ENCODE measurements at places on chromosomes 7 and 10.

GRCh38 chr10:132539431-132539839 is 1.8 kb downstream of the INPP5A start:
- DNase-seq = no peak

GRCh38 chr7:81664304-81664703 is 105.5 kb downstream of the HGF start:
- no peak for DNase-seq

DNA sequence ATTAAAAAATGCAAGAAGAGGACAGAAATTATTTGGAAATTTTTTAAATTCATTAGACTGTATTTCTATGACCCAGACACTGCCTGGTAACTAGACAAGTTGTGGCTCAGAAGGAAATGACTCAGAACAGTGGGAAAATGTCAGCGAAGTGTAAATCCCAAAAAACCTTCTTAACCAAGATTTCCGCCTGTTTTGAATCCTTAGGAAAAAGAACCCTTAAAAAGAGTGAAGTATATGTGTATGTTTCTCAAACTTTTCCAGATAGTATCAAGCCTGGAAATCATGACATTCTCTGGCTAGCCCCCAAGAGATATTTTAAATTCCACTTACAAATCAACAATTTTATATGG is 42.7 kb upstream of the PLXNA4 start:
- no peak for DNase-seq

DNA sequence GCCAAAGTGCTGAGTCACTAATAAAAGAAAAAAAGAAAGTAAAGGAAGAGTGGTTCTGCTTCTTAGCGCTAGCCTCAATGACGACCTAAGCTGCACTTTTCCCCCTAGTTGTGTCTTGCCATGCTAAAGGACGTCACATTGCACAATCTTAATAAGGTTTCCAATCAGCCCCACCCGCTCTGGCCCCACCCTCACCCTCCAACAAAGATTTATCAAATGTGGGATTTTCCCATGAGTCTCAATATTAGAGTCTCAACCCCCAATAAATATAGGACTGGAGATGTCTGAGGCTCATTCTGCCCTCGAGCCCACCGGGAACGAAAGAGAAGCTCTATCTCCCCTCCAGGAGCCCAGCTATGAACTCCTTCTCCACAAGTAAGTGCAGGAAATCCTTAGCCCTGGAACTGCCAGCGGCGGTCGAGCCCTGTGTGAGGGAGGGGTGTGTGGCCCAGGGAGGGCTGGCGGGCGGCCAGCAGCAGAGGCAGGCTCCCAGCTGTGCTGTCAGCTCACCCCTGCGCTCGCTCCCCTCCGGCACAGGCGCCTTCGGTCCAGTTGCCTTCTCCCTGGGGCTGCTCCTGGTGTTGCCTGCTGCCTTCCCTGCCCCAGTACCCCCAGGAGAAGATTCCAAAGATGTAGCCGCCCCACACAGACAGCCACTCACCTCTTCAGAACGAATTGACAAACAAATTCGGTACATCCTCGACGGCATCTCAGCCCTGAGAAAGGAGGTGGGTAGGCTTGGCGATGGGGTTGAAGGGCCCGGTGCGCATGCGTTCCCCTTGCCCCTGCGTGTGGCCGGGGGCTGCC is at the start of gene IL6:
Gene IL6, plus strand, starts transcription at position 294 of the 807 bp plus-strand sequence. Its CDS starts 63 bp downstream, at position 357.
- DNase-seq = no peak

GRCh38 chr10:123458933-123459332 is 207.2 kb upstream of the GPR26 start:
- DNase-seq = no peak

GRCh38 chr10:45368181-45368580 is 5.8 kb upstream of the ALOX5 start:
- DNase-seq = no peak

- no peak for DNase-seq
Observed at GRCh38 chr10:113859261-113859660, 4.8 kb downstream of the NHLRC2 start.

GRCh38 chr7:146455091-146455655 is 338.6 kb downstream of the CNTNAP2 start:
- DNase-seq = no peak

DNA sequence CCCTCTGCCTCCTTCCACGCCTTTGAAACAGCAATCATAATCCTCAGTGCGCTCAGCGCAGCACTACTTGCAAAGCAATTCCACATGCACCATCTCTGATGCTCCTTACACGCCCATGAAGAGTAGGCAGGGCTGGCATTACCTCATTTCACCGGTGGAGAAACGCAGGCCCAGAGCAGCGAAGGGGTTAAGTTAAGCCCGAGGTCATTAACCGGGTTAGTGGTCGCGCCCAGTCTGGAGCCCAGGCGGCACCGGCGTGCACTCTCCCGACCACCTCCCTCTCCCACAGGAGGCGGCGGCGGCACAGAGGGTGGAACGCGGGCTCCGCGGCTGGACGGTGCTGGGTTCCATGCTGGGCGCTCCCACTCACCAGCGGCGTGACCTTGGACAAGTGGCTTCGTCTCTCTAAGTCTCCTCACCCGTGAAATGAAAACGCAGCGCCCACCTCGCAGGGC is 515 bp downstream of the FASTK start:
- DNase-seq = no peak

DNA sequence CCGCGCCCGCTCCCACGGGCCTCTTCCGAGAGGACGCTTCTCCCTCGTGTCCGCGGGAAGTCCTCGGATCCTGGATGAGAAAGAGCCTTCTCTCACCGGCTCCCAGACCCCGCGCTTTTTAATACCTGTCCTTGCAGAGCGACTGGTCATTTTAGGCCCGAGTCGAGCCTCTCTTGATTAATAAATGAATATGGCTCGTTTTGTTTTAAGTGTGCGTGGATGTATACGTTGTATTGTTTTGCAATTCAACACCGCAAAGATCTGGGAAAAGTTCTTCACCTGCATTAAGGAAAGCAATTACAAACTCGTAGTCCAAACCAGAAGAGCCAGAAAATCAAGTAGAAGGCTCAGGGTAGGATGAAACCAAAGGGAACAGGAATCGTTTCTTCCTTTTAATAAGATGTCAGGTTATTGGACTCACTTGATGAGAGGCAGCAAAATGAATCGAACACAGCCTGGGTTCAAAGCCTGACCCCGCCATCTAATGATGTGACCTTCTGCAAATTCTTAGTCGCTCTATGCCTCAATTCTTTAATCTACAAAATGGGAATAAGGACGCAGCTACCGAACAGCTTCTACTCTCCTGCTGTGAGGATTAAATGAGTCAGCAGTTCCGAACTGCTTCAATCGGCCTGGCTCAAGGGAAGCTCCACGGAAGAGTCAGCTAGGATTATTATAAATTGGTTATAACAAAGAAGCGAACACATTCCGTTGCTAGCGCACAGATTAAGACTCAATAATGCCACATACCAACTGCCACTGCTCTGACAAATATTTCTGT is 277.8 kb upstream of the NEBL start:
- DNase-seq = no peak

DNA sequence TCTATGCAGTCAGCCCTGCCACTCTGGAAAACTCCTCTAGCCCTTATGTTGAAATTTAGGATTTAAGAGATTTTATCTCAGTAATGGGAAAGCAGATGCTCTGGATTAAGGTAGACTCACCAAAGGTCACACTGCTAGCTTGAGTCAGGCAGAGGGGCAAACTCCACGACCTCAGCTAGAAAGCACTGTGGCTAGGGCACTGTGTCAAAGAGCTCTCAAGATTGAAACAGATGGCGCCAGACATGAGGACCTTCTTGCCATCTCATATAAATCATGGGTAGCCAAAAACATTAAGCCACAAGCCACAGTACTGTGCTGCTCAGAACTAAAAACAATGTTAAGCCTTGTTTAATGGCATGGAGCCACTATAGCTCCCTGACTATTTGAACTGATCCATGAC is 188.7 kb downstream of the DNAJC1 start:
- no peak for DNase-seq

- no peak for DNase-seq
Observed at GRCh38 chr10:100792574-100792973, 47.2 kb downstream of the PAX2 start.

GRCh38 chr7:131354390-131354789 is 26.7 kb downstream of the MKLN1 start:
- no peak for DNase-seq

- DNase-seq = no peak
Observed at GRCh38 chr10:13450069-13450468, 78.7 kb downstream of the BEND7 start.

- DNase-seq = no peak
Observed at GRCh38 chr7:144519925-144520324, 116.4 kb upstream of the NOBOX start.

- no peak for DNase-seq
Observed at GRCh38 chr7:34165927-34166550, 260.7 kb downstream of the BMPER start.

GRCh38 chr10:61757525-61758397 is 95.0 kb downstream of the CABCOCO1 start:
- no peak for DNase-seq

- no peak for DNase-seq
Observed at GRCh38 chr10:102919246-102919959, 1.3 kb downstream of the CNNM2 start.

DNA sequence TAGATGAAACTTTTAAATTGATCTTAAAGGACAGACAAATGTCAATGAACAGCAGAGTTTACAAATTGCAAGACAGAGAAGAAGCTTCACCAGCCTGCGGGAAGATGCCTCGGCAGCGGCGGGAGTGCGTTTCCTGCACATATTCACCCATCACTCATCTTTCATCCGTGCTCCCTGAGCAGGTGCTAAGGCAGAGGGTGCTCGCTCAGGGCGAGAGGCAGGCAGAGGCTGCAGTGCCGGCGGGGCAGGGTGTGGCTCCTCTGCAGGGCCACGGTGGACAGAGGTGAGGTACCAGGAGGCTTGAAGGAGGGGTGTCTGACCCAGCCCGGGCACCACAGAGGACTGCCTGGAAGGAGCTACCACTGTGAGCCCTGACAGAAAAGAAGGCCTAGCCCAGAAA is 155.2 kb upstream of the PPP2R2D start:
- no peak for DNase-seq

DNA sequence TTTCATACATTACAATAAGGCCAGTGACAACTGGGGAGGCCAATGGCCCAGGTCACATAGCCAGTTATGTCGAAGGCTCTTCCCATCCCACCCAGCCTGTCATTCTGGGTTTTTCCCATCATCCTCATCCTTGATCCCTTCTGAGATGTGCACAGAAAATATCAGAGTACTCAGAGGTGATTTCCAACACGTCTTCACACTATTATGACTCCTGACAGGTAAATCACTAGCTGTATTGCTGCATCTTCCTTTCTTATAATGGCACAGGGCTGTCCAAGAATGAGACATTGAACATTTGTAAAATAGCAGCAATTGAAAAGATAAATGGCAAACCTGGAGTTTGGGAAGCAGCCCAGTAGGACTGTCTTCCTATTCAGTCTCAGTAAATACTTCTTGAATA is 159.9 kb downstream of the PLXNA4 start:
- DNase-seq = no peak

DNA sequence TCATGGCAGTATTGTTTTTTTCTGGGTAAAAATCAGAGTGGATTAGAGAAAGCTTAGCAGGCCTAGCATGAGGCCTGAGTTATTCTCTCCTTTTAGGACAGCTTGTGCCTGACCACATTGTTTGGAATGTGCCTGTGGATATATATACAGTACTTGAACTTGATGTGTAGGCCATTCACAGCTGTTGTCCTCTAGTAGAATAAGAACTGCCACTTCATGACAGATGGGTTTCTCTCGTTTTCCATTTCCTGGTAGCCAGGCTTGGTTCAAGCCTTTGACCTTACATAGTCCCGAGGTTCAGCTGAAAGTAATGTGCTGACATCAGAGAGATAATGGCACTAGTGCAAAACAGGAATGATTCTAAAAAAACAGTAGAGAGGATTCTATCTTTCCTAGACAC is 473.9 kb downstream of the AUTS2 start:
- DNase-seq = no peak

DNA sequence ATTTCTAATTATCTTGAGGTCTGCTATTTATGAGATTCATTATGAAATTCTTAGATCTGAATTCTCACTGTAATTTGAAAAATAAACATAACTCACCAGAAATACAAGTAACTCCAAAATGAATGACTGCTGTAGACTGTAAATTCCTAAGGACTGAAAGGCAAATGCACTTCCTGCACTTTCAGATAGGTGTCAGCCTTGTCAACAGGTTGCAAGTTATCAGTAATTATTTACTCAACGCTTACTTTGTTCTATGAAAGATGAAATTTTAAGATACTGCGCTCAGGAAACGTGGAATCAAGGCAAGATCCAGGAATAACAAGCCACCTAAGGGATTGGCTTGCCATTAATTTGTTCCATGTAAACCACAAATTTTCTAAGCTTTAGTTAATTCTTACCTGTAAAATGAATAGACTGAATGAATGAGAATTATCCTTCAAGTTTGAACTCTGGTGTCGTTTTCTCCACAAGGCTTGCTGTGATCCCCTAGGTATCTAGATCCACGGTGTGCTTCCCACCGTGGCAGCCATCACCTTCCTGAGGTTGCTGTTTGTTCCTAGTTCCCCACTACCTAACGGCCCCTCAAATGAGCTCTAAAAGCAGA is 12.6 kb downstream of the DHX32 start:
- DNase-seq = no peak

GRCh38 chr7:120547605-120548004 is 274.6 kb downstream of the KCND2 start:
- no peak for DNase-seq

- no peak for DNase-seq
Observed at GRCh38 chr10:129800796-129801340, 163.2 kb downstream of the EBF3 start.

GRCh38 chr10:112835944-112836451 is 114.0 kb upstream of the TCF7L2 start:
- no peak for DNase-seq

- no peak for DNase-seq
Observed at GRCh38 chr10:63313066-63313717, 152.6 kb downstream of the JMJD1C start.

DNA sequence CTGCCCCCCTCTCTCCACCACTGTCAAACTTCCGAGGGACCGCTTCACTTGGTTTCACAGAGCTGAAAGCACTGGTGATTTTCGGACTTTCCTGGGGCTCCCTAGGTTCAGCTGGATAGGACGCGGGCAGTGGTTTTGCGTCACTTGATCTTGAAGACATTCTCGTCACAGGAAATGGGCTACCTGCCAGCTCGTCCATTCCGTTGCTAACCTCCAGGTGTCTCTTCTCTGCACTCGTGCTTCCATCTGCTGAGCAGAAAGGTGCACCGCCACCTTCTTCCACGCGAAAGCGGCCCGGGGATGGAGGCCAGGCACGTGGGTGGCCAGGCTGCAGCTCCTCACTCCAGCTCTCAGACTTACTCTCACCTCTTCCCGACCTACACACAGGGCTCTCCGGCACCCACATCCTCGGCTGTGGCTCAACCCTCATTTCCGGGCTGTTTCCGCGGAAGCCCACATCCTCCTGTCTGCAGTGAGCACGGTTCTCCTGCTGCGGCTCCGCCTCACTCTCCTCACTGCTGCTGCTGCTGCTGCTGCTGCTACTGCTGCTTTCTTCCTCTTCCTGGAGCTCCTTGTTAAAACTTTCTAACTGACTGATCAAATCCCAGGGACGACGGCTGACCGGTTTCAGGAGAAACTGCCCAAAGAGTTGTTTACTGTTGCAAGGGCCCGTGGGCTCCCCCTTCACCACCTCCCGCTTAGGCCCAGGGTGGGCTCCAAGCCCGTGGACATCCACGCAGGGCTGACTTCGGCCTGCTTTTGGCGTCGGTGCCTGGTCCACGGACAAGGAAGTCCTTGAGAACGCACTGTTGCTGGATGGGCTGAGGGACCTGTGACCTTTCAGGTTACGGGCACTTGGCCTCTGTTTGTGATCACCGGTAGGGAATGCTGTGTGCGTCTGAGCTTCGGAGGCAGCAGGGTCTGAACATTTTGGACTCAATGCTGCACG is 32.1 kb downstream of the JCAD start:
- DNase-seq = peak; percentile 69

All from stimulated activated CD8-positive, alpha-beta memory T cell treated with anti-CD3 and anti-CD28 coated beads, Interleukin-12 subunit alpha, Interleukin-12 subunit beta, amount 100 ng/mL, for 4 hours (primary cell).